HepG2 (cell line): ENCODE measurements at places on chromosomes 3 and 15. TPM values are rescaled to one million over a fixed set of nuclear protein-coding genes. Genes with fewer than 3 reads are reported as not detected.

The NR1I2 gene
- 8.8 and 9.8 TPM in 2 replicates for polyA plus RNA-seq

The PLSCR4 gene
- polyA plus RNA-seq, result 59.0 and 67.3 TPM in 2 replicates

The SELENOK gene
- 64.6 and 81.0 TPM in 2 replicates for polyA plus RNA-seq

The CLDN16 gene
- 0.04 and 0.13 TPM in 2 replicates for polyA plus RNA-seq

The ZNF860 gene
- 0.51 and 0.73 TPM in 2 replicates for polyA plus RNA-seq

The SLC12A8 gene
- polyA plus RNA-seq, result 0.44 and 0.55 TPM in 2 replicates

The POPDC2 gene
- 0.55 and 0.58 TPM in 2 replicates for polyA plus RNA-seq

The IL20RB gene
- polyA plus RNA-seq, result 0.32 and 0.37 TPM in 2 replicates

The LYSMD2 gene
- 0.05 and 0.09 TPM in 2 replicates for polyA plus RNA-seq

The C2CD4B gene
- not detected in 2 replicates for polyA plus RNA-seq

The PLXNB1 gene
- polyA plus RNA-seq, result 143 and 179 TPM in 2 replicates

The ZNF385D gene
- polyA plus RNA-seq, result not detected in 2 replicates

The CHRNA3 gene
- not detected in 2 replicates for polyA plus RNA-seq

The CHCHD6 gene
- 18.5 and 20.8 TPM in 2 replicates for polyA plus RNA-seq

The HTR3E gene
- polyA plus RNA-seq, result not detected in 2 replicates

The RTP3 gene
- polyA plus RNA-seq, result not detected in 2 replicates

The CCR8 gene
- not detected in 2 replicates for polyA plus RNA-seq

The LIPH gene
- 0.29 and 0.34 TPM in 2 replicates for polyA plus RNA-seq

The IMPG2 gene
- polyA plus RNA-seq, result 0.03 and 0.07 TPM in 2 replicates

The BRK1 gene
- polyA plus RNA-seq, result 137 and 155 TPM in 2 replicates

The C3orf80 gene
- polyA plus RNA-seq, result 0.03 TPM in 2 replicates

The PGBD4 gene
- 1.7 TPM in 2 replicates for polyA plus RNA-seq

The PLIN1 gene
- polyA plus RNA-seq, result 0.74 and 0.78 TPM in 2 replicates

The INKA1 gene
- polyA plus RNA-seq, result 0.41 and 0.77 TPM in 2 replicates

The MNS1 gene
- polyA plus RNA-seq, result 0.14 and 0.22 TPM in 2 replicates

The PIK3CA gene
- 4.6 and 5.7 TPM in 2 replicates for polyA plus RNA-seq

The PRKAR2A gene
- polyA plus RNA-seq, result 9.1 and 11.8 TPM in 2 replicates

The SLCO2A1 gene
- 0.04 and 0.14 TPM in 2 replicates for polyA plus RNA-seq
